Fibroblast of skin of abdomen (primary cell): ENCODE measurements at places on chromosomes 5 and 9.
A peak's percentile ranks its signal among the peaks of the same experiment; 100 is the strongest.

GRCh38 chr9:99187311-99187710 lies 34.4 kb downstream of the ALG2 start:
- DNase-seq = no peak

- no peak for DNase-seq
Measured at GRCh38 chr9:112285056-112285455, 48.4 kb downstream of the PTBP3 start.

- DNase-seq = no peak
Measured at GRCh38 chr5:162221910-162222309, 154.3 kb downstream of the GABRG2 start.

DNA sequence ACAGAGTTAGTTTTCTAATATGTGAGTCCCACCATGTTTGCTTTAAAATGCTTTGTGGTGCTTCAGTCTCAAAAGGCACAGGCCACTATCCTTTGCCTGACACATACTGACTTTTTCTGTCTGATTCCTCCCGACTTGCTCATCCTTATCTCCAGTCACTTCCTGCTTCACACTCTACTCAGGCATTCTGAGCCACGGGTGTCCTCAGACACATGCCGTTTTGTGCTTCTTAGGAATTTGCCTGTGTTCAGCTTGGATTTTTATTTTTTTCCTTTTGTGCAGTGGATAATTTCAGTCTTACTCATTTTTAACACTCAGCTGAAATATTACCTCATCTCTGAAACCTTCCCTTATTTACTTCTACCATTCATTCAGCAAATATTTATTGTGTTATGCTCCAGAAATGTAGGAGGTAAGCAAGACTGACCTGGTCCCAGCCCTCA lies 54.1 kb downstream of the MAN2A1 start:
- DNase-seq = peak; percentile 96

GRCh38 chr5:116521173-116521872 lies 53.3 kb downstream of the SEMA6A start:
- DNase-seq = peak; percentile 34

DNA sequence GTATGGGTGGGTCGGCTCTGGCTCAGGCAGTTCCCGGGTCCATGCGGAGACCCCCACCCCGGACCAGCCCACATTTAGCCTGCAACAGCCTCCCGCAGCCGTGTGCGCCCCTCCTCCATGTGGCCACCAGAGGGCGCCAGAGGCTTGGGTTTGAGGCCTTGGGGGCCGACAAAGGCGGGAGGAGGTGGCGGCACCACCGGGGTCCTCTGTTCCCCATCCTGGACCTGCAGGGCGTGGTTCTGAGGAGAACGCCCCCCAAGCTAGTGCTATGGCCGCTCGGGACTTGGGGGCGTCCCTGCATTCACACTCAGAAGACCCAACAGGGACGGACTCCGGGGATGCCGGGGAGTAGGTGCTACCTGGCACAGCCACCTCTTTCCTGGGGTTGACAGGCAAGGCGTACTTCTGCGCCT lies 16.5 kb downstream of the ASS1 start:
- peak; percentile 33 for DNase-seq

- DNase-seq = peak; percentile 52
Measured at GRCh38 chr5:65760504-65761275, 38.7 kb downstream of the NLN start.

- DNase-seq = peak; percentile 63
Measured at GRCh38 chr5:59749782-59750520, 143.6 kb downstream of the PDE4D start.

DNA sequence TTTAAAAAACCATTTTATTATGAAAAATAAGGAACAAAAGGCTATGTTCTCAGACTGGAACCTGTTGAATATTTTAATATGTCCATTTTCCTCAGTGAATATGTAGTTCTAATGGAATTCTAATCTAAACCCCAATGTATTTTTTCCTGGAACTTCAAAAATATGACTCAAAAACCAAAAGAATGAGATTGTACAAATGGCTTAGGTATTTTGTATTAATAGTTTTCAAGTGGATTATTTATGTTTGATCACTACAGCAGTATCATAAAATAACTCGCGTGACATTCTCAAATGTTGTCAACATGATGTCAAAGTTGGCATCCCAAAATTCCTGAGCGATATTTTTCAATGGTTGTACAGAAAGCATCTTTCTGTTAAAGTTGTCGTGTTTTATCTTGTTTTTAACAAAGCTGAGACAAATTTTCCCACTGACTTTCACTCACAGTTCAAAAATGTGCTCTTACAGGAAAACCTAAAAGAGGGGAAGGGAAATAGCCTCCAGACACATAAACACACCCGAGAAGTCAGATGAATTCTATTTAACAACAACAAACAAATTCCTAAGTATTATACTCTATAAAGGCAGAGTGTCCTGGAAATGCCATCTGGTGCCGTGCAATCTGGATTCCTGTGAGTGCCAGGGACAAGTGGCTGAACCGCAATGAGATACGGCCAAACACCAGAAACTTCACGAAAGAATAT lies 68.1 kb upstream of the TAS2R1 start:
- peak; percentile 30 for DNase-seq

GRCh38 chr9:137085920-137086530 lies 760 bp upstream of the MAN1B1 start:
- DNase-seq = no peak

DNA sequence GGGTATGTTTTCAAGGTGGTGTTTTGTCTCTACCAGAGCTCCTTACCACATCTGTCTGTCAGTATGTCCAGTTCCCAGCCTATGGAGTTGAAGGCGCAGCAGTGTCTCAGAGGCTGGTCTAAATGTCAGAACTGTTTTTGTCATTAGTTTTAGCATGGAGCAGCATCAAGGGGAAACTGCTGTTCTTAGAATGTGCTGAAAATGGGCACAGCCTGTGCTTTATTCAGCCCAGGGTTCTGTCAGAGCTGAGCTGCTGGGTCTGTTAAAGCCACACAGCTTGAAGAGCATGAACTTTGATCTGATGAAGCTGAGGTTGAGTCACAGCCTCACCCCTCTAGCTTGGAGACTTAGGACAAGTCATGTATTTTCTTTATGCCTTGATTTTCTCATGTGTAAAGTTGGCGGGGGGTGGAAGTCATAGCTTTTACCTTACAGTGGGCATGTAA lies 71.9 kb downstream of the RALGPS1 start:
- no peak for DNase-seq

GRCh38 chr9:72256931-72257330 lies 107.7 kb downstream of the GDA start:
- DNase-seq = no peak

- DNase-seq = no peak
Measured at GRCh38 chr9:4152101-4152600, 147.7 kb downstream of the GLIS3 start.

DNA sequence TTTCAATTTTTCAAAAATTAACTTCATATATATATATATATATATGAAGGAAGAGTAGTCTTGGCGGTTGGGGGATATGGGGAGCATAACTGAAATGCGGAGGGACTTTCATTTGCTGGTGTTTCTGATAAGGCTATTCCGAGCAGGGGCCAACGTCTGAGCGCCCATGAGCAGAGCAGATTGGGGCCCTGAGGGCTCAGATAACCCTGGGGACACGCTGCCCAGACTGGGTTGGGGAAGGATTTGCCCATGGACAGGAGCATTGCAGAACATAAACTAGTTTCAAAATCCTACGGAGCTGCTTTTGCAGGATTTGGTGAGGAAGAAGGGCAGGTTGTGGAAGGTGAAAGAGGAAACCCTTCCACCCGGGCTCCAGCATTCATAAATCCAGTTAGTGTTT lies 240.2 kb downstream of the IRX1 start:
- DNase-seq = no peak

GRCh38 chr5:141476132-141476911 lies 556 bp downstream of the PCDHGC3 start:
- DNase-seq = peak; percentile 79

GRCh38 chr5:114524221-114524620 lies 162.4 kb downstream of the KCNN2 start:
- no peak for DNase-seq

- DNase-seq = no peak
Measured at GRCh38 chr5:1832511-1833250, 31.5 kb downstream of the NDUFS6 start.

DNA sequence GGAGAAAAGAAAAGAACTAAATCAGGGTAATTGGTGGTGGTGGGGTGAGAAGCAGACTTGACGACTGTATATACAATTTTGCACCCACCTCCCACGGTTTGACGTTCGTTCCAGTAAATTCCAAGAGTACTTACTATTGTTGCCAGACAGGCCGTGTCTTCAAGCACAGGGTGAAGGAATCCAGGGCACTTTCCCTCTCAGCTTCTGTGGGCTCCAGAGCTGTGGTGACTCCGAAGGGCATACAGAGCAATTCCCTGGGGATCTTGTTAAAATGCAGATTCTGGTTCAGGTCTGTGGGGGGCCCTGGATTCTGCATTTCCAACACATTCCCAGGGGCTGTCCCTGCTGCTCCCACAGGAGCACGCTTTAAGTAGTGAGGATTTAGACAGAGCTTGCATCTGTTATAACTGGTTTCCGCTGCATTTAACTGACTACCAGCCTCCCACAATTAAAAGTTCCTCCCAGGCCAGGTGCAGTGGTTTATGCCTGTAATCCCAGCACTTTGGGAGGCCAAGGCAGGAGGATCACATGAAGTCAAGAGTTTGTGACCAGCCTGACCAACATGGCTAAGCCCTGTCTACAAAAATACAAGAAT lies 49.3 kb upstream of the FANCC start:
- DNase-seq = no peak

DNA sequence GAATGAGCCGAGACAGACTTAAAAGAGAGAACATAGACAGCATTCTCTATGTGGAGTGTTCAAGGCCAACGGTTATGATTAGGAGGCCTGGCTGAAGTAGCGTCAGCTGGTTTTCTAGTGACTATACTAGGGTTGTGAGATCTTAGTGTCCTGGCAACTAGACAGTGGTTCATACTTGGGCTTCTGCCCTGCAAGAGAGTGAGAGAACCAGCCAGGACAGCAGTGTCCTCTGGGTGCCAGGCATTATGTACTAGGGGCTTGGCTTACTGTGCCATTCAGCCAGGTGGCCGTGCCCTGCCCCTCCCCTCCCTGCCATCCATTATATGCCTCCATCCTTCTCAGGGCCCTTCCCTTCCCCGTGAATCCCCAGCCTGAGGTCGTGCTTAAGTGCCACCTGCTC lies 56.8 kb downstream of the TRIO start:
- DNase-seq = no peak

- DNase-seq = no peak
Measured at GRCh38 chr9:114910541-114910940, 19.9 kb downstream of the TNFSF8 start.

GRCh38 chr5:167816354-167816753 lies 475.1 kb upstream of the WWC1 start:
- no peak for DNase-seq

DNA sequence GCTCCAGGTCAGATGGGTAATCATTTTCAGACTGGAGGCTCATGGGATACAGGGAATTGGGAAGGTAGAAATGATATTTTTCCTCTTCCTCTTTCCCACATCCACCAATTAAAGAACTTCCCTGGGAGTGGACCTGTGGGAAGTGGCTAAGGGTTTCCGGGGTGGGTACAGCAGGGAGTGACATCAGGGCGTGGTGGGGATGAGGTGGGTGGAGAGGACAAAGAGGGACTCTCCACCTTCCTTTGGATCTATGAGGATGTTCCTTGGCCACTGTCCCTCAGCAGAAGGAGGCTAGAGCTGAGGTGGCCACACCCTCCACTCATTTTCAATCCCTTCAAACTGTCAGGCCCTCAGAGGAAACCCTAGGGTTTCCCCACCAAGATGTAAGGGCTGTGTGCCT lies 54.7 kb downstream of the IRF1 start:
- no peak for DNase-seq

DNA sequence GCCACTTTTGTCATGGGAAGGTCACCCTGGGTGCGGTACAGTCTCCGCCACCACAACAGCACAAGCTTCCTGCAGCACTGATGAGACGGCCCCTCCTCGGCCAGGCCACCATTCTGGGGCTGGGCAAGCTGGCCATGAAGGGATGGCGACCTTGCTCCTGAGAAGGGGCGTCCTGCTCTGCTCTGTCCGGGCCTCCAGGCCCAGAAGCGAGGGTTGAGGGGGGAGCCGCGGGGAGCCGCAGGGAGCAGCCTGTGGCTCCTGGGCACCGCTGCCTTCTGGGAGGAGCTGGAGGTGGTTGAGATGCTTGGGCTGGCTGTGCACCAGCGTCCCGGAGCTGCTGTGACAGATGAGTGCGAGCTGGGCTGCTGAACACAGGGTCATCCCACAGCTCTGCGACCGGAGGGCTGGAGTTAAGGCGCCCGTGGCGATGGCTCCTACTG lies 84.3 kb upstream of the RAPGEF1 start:
- DNase-seq = no peak

GRCh38 chr5:3625626-3626025 lies 30.0 kb downstream of the IRX1 start:
- DNase-seq = no peak

DNA sequence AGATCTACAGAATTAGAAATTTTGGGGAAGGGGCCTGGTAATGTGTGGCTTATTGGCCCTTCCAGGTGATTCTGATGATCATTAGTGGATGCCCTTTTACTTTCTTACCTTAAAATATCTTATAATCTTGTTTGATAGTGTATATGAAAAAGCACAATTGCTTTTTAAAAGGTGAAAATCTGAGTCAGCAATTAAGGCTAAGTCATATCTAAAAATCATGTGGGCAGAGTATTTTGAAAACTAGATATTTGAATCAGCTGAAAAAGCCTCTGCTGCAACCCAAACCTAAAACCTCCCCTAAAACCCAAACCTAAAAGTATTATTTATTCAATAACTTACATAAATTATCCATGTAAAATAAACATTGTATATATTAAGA lies 359.8 kb downstream of the PDE4D start:
- no peak for DNase-seq

GRCh38 chr5:66343370-66344071 lies 199.4 kb downstream of the SREK1 start:
- DNase-seq = no peak

GRCh38 chr5:73274881-73275663 lies 102.1 kb downstream of the TMEM174 start:
- DNase-seq = peak; percentile 49

DNA sequence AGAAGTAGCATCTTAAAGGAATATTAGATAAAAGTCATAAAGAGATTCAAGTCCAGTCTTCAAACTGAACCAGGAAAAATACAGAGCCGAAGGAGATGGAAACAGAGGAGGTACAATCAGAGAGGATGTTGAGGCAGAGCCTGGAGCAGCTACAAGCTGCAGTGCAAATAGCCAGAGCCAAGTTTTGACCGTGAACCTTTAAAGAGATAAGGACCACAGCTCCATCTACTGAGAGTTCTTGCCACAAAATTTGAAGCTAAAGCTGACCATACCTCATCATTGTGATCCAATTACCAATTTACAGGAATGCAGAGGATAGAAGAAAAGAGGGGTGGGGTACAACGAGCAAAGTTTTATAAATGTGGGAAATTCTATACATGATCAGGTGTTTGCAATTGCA lies 10.4 kb upstream of the DEPDC1B start:
- DNase-seq = no peak

DNA sequence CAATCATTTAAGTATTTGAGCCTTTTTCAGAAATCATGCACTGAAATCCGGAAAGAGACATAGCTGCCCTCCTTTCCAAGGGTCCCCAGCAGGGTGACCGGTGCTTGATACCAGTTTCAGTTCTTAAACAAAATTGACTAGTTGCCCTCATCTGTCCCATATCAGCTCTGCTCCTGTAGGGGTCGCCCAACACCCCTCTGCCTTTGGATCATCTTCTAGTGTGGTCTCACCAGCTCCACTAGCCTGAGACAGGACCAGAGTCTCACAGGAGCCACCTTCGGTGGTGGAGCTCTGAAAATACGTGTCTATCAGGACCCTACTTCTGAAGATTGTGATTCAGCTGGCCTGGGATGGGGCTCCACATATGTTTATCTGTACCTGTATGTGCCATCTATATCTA lies 428.2 kb downstream of the ENC1 start:
- no peak for DNase-seq
